Fibroblast of skin of abdomen (primary cell): ENCODE measurements at places on chromosomes 12 and 14.
A peak's percentile ranks its signal among the peaks of the same experiment; 100 is the strongest.

DNA sequence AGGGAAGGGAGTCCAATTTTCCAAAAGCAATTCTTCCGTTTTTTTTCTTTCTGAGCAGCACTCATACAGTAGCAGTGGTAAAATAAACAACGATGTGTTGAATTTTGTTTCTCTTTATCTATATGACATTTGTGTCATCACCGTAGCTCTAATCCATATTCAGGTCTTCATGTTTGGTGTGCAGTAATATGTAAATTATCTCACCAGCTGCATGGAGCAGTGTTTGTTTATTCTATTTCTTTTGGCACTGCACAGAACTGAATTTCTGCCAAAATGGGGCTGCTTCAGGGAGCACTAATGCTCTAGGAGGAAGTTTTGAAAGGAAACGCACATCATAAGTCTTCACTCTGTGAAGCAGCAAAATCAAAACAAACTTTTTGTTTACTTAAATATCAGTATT lies 130.0 kb upstream of the NPAS3 start:
- DNase-seq = peak; percentile 10

DNA sequence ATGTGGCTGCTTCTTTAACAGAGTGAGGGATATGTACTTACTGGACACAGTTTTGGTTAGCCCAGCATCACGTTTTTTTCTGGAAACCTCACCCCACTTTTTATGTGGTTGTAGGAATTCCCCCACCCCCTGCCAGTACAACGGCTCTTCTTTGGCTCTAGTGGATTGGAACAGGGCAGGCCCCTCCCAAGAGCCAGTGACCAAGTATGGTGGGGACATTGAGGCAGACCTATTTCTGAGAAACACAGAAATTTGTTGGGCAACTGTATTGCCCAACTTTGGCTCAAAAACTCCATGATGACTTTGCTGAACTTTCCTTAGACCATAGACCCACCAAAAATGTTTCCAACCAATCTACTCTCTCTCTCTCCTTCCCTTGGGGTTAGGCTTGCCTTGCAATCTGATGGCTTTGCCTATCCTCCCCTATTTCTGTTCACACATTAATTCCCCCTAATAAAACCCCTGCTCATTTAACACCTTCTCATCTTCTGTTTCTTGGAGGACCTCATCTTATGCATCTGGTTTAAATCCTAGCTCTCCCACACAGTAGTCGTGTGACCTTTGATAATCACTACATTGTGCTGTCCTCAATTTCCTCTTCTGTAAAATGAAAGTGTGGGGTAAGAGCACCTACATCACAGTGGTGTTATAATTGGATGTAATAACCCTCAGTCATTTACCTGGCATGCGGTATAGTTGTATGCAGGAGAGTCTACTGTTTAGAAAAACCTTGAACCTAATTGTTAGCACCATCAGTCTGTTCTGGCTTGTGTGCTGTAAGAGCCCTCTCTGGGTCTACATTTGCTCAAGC lies 71.7 kb downstream of the IGF1 start:
- DNase-seq = no peak

DNA sequence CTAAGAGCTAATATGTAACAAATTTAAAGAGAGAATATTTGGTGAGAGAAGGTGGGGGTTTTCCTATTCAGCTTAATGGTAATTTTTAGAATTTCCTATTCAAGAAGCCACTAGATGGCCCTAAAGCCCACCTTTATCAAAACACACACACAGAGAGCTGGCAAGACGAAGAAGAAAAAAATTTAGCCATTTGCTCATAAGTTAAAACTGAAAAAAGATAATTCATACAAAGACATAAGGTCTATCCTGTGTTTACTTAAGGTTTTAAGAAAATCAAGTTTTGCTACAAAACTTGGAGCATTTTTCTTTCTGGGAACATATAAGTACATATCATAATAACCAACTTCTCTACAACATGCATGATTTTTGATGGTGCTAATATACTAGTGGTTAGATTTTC lies 46.8 kb upstream of the PCED1B start:
- peak; percentile 66 for DNase-seq

DNA sequence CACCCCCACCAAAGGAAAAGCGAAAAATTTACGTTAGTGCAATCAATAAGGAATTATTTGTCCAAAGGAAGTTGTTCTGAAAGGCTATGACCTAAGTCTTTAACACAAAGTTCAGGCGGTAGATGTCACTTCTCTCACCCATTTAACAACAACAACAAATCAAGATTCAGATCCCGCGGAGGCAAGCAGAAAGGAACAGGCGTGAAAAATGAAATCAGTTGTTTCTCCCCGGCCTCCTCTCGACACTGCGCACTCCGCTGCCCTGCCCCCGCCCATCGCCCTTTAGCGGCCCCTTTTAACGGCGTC lies 1.4 kb downstream of the DENND5B start:
- no peak for DNase-seq

DNA sequence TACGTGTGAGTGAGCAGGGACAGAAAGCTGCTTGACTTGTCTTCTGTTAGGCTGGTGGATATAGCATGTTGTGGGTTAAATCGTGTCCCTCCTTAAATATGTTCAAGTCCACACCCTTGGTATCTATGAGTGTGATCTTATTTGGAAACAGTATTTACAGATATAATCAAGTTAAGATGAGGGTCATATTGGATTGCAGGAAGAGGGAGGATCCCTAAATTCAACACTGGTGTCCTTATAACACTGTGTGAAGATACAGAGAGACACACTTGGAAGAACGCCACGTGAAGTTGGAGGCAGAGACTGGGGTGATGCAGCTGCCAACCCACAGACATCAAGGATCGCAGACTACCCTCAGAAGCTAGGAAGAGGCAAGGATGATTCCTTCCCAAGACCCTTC lies 275.2 kb upstream of the SSTR1 start:
- no peak for DNase-seq

DNA sequence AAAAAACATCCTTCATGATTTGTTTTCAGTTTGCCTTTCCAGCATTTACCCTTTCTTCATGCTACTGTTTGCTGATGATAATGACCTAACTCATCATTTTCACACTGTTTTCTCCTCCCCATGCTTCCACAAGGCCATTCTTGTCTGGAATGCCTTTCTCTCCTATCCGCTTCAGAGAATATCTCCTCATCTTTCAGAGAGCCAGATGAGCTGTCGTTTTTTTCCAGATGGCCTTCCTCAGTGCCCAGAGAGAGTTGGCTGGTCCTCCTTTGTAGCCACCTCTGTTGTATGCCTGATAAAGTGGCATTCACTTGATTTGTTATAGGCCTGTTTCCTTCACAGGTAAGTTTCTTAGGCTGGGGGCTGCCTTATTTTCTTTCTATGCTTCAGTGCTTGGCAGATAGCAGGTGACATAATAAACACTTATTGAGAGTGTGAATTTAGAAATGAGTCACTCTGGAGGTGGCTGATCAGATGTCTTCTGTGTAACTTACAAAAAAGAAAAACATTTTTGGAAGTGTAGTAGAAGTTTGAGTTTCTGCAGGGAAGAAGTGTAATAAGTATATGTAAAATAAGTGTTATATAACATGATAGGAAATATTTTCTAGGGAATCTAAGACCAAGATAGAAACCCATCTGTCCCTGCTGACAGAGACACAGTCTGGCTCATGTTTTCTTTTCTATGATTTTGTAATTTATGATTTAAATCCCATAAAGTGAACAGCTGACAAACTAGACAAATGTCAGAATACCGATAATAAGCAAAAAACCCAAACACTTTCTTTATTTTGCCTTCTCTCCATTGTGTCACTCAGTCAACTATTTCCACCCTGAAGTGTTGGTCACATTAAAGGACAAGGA lies 174.5 kb downstream of the DACT1 start:
- no peak for DNase-seq

DNA sequence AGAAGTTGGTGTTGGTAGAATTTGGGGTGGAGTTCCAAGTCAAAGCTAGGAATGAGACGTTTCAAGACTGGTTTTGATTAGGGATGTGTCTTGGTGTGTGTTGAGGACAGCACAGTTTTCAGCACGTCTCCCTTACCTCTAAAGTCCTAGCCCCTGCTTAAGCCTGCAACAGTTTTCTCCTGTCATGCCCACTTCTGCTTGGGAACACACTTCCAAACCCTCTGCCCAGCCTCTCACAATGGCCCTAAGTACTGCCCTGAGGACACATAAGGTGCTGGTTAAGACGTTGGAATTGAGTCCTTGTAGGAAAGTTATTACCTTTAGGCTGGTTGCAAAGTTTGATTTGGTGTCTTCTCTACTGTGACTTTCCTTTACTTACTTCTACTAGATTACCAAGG lies 710 bp upstream of the BMAL2 start:
- DNase-seq = peak; percentile 19

DNA sequence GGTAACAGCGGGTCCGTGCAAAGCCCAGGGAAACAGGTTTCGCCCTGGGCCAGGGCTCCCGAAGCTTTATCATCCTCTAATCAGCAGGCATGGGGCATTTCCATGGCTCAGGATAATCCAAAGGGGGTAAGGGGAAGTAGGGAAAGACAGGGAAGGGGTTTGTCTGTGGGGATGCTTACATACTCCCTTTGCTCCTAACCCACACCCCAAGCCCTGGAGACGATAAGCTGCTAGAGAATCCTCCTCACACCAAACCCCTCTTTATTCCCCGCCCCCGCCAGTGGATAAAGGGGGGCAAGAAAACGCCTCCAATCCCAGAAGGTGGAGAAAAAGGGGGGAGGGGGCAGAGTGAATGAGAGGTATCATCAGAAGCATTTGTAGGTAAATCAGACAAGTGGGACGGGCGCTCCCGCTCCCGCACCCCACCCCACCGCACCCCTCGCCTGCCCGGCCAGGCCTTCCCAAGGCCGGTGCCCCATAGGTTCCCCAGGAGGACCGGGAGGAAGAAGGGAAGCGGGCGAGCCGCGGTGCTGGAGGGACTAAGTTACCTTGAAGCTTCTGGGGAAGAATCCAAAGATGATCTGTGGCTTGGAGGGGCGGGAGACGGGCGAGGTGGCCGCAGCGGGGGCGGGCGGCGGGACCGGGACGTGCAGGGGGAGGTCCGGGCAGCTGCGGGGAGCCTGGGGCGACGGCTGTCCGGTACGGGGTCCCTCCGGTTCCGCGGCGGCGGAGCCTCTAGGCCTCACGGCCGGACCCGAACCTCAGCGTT lies 762 bp downstream of the PPP2R5E start:
- DNase-seq = no peak

DNA sequence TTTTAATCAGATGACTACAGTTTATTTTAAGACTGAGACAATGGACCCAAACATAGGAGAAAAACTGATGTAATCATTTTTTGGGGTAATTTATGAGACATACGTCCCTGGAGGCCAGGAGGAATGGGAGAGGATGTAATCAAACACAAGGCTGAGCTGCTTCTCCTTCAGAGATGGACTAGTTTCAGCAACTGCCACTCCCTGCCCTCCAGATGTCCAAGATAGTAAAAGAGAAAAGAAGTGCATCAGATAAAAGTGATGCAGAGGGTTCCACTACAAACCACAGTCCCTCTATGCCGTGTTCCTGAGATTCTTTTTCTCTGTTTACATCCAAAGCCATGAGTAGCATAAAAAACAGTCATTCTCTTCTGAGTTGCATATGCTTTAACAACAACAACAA lies 101.1 kb downstream of the DACT1 start:
- peak; percentile 65 for DNase-seq

DNA sequence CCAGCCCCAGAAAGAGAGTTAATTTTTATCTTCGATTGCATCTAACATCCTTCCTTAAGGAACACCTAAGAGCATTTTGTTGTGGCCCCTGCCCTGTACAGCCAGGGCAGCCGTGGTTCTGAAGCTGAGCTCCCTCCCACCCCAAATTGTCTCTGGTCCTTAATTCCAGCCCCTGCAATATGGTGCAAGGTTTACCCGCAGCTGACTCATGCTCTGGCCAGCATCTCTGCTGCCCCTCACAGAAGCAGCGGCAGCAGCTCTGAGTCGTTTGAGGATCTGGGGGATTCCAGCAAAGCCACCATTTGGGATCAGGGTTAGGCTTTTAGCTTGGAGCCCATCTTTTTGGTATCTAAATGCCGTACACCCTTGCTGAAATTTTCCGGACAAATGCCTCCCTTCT lies 3.3 kb downstream of the DLK1 start:
- peak; percentile 24 for DNase-seq

DNA sequence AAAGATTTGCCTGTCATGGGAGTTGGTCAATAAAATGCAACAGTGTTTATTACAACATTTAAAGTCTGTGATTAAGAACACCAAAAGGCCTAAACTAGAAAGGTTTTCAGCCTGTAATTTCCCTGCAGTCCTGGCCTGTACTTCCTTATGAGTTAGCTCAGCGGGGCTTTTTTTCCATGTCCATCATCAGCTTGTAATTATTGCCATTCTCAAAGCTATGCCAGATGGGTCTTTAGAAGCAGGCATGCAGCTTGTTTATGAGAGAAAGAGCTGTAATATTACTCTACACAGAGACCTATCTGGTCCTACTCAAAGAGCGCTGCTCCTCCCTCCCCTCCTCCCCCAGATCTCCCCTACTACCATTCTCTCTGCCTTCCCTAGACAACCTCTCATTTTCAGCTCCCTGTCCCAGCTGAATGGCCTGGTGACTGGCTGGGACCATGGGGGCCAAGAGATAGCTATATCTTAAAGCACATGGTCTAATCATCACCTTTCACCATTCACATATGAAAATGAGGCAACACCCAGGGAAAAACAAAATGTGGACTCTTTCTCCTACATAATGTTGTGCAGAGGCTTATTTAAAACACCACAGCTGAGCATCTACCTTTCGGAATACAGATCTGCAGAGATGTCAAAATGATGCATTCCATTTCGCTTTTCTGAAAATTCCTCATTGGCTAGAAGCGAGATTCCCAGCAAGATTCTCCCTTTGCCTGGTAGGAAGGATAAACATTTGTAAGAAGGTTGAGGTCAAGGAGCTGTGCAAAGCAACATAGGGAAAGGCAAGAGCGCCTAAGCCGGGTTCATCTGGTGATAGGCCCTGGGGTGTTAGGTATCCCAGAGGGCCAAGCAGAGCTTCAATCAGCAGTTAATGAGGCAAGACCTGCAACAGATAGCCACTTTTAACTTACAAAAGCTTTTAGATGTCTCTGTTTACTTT lies 209.7 kb upstream of the CDKN3 start:
- DNase-seq = peak; percentile 32

GRCh38 chr12:96352161-96352835 lies 47.9 kb downstream of the CDK17 start:
- no peak for DNase-seq

GRCh38 chr12:19749906-19750574 lies 310.7 kb downstream of the AEBP2 start:
- no peak for DNase-seq

- DNase-seq = peak; percentile 24
These were observed 198.7 kb downstream of the SYT1 start for GRCh38 chr12:79063258-79063657.

DNA sequence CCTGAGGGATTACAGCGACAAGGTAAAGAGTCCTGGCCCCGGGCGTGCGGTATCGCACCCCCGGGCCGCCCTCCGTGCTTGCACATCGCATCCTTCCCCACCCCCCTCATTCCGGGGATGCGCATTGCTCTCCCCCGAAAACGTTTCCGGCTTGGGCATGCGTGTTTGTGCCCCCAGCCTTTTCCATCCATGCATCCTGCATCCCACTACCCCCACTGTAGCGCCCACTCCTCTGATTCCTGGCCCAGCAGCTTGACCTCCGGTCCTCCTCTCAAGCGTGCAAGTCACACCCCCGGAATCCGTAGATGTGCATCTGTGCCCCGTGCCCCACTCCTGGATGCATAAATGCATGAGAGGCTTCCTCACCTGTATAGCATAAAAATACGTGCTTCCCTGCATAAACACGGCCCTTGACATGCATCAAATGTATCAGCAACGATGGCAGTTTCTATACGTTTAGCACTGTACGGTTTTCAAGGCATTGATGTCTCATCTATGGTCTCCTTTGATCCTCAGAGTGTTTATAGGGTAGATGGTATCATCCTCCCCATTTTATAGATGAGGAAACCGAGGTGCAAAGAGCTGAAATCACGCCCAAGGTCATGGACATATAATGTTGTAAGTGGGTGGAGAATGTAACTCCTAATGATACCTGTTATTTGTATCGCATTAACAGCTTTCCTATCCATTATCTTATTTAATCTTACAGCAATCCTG lies 484 bp downstream of the RIC8B start:
- peak; percentile 27 for DNase-seq
